ENCODE measurements at places on chromosomes 4 and X. TPM values are rescaled to one million over a fixed set of nuclear protein-coding genes. Genes with fewer than 3 reads are reported as not detected.

NEIL3 gene
- total RNA-seq, result 38.0 TPM

AR gene
- 0.48 TPM for total RNA-seq

PNMA5 gene
- 0.09 TPM for total RNA-seq

SAGE1 gene
- total RNA-seq, result not detected

DCHS2 gene
- total RNA-seq, result not detected

HHIP gene
- not detected for total RNA-seq

BTC gene
- not detected for total RNA-seq

ESX1 gene
- 0.14 TPM for total RNA-seq

SLC25A53 gene
- total RNA-seq, result 4.4 TPM

STBD1 gene
- 1.2 TPM for total RNA-seq

AGA gene
- total RNA-seq, result 20.0 TPM

UCP1 gene
- not detected for total RNA-seq

HSPA4L gene
- total RNA-seq, result 0.80 TPM

SFRP2 gene
- total RNA-seq, result not detected

ATG4A gene
- 10.0 TPM for total RNA-seq

MAN2B2 gene
- total RNA-seq, result 27.8 TPM

MAGEC3 gene
- total RNA-seq, result not detected

BEND2 gene
- not detected for total RNA-seq

SMIM43 gene
- total RNA-seq, result not detected

AWAT2 gene
- not detected for total RNA-seq

PGAM4 gene
- not detected for total RNA-seq

PAK3 gene
- total RNA-seq, result not detected

EREG gene
- total RNA-seq, result not detected

MND1 gene
- 21.1 TPM for total RNA-seq

BEND4 gene
- 0.05 TPM for total RNA-seq

PTTG2 gene
- 1.9 TPM for total RNA-seq
